Stimulated activated CD4-positive, alpha-beta T cell treated with anti-CD3 and anti-CD28 coated beads, Interleukin-15, amount 100 ng/mL, for 1 hour (primary cell): ENCODE measurements at places on chromosomes 7 and 10.

DNA sequence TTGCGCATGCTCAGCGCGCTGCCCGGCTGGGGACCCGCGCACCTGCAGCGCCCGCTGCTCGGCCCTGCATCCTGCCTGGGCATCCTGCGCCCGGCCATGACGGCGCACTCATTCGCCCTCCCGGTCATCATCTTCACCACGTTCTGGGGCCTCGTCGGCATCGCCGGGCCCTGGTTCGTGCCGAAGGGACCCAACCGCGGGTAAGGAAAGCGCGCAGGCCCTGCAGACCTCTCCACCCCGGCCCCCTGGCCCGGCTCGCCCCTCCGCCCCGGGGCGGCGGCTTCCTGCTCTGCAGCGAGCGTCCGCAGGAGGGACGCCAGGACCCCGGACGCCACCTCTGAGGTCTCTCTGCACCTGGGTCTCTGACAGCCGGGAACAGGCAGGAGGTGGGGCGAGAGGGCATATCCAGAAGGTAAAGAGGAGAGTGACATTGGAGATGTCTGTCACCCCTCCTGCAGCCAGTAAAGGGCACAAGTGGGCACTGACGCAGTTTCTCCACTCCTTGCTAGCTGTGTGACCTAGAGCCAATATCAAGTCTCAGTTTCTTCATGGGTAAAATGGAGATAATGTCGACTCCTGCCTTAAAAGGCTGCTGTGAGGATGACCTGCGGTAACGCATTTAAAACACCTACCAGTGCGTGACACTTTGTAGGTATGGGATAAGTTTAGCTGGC lies 338 bp downstream of the ATP6V0E2 start:
- DNase-seq = no peak

GRCh38 chr7:31695859-31696614 lies 9.0 kb downstream of the PPP1R17 start:
- no peak for DNase-seq

DNA sequence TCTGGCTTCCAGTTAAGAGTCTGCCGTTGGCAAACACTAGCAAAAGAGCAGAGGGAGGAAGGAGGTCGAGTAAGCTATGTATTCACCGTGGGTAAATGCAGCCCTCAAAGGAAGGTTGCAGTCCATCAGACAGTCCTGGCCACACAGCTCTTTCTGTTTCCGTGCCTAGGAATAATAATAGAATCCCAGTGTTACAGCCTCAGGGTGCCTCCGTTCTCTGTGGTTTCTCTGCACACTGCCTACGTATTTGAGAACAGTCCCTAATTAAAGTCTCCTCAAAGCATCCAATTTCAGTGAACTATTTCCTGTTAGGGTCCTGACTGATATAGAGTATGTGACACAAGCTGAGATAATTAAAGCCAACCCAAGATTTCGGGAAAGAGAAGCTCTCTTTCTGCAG lies 176.7 kb downstream of the GPAM start:
- DNase-seq = no peak

- DNase-seq = no peak
Measured at GRCh38 chr10:26214004-26214403, 2.6 kb upstream of the GAD2 start.

GRCh38 chr7:44769376-44769775 lies 20.7 kb downstream of the ZMIZ2 start:
- no peak for DNase-seq

GRCh38 chr10:57973451-57973850 lies 294.2 kb downstream of the IPMK start:
- DNase-seq = no peak

GRCh38 chr10:78277314-78278057 lies 243.8 kb downstream of the RPS24 start:
- DNase-seq = no peak

DNA sequence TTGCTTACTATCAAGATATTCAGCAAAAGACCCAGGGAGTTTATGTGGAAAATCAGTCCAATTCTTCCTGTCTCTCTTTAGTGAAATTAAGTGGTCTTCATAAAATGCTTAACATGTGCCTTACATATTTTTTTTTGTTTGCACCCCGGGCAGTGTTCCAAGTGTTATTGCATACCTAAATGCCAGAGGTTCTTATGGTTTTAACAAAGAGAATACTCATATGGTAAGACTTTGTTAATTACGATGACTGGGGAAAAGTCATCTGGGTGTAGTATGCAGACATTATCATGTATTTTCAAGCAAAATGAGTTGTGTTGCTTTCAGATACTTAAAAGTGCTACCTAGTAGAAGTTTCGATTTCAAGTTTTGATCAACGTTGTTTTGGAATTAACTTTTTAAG lies 82.6 kb downstream of the PRKG1 start:
- DNase-seq = no peak

GRCh38 chr10:102010961-102011360 lies 45.0 kb downstream of the ARMH3 start:
- DNase-seq = no peak

DNA sequence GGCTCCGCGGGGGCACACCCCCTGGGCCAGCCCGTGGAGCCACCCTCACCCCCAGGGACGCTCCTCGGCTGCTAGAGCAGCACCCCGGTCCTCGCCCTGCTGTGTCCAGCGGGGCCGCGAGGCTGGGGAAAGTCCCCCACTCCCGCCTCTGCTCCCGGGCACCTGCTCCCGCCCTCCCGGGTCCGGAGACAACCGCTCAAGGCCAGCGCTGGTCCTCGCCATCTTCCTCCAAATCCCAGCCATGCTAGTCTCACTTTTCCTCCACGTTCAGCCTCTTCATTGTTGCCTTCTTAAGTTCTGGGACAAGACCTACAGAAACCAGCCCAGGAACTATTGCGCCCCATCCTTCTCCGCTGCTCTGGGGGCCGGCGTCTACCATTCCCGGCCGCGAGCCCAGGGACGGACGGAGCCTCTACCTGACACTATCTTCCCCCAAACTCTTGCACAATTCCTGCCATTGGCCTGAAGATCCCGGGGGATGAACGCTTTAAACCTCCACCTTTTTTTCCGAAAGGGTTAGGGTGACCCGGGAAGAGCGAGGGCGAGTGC lies 4.8 kb upstream of the KCP start:
- DNase-seq = no peak

GRCh38 chr7:47574482-47575329 lies 7.2 kb downstream of the TNS3 start:
- no peak for DNase-seq

DNA sequence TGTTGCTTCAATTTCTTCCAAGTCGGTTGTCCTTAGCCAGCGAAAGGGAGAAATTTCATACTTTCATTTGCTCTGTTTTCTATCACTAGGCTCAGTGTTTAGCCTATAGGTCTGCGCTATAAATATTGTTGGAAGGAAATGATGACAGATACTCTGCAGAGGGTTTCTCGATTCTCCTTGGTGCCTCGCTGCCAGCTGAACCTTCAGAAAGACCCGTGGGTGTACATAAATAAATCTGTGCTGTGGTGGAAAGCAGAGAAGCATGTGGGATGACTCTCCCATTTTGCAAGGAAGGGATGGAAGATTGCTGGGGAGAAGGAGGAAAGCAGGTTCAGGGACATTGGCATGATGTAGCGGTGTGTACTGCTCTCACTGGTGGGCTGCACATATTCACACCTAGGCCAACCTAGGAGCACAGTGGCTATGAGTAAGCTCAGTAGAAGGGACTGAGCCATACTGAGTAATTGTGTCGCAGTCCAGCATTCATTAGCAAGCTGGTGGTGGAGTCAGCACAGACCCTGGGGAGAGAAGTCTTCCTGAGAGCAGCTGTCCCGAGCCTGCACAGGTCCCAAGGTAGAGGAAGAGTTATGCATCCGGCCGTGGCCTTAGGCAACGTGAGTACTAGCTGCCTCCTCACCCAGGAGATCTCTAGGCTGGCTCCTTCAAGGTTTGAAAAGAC lies 50.5 kb downstream of the PNLIPRP3 start:
- no peak for DNase-seq

DNA sequence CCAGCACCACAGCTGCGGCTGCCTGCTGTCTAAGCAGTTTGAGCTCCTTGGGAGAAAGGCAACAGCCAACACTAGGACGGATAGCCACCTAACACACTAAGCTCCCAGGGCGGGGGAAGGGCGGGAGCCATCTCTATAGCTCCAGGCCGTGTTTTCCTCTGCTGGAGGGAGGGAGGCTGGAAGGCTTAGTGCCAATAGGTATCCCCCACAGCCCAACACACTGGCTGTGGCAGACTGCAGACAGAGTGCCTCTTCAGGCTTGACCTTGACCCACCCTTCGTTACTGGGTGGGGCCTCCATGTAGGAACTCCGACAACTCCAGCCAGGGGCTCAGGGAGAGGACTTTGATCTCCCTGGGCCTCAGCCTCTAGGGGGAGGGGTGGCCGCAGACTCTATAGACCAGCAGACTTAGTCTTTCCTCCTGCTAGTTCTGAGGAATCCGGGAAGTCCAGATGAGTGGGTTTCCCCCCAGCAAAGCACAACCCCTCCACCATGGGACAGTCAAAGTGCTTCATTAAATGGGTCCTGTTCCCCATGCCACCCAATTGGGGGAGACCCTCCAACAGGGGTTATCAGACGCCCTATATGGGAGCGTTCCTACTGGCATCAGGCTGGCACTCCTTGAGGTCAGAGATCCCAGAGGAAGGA lies 314.4 kb upstream of the MKI67 start:
- no peak for DNase-seq

GRCh38 chr7:150359622-150360362 lies 8.8 kb upstream of the REPIN1 start:
- DNase-seq = no peak

DNA sequence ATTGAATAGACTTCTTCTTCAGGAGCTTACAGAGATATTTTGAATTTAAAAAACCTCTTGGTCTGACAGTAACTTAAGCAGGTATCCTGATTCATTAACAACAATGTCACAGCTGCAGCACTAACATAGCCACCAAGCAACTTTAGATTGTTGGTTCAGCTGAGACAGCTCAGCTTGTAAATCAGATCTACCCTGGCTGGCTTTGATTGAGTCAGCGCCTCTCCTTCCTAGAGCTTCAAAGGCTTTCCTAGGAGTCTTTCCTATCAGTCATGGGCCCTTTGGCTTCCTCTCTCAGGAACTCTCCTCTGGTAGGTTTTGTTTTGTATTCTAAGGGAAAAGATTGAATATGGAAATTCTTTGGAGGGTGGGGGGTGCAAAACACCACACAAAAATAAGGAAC lies 70.7 kb upstream of the STEAP4 start:
- no peak for DNase-seq

DNA sequence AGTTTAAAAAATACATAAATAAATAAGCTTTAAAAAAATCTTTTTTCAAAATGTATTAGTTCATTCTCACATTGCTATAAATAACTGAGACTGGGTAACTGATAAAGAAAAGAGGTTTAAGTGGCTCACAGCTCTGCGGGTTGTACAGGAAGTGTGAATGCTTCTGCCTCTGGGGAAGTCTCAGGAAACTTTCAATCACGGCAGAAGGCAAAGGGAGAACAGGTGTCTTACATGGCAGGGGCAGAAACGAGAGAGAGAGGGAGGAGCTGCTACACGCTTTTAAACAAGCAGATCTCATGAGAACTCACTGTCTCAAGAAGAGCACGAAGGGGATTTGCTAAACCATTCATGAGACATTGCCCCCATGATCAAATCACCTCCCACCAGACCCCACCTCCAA lies 114.6 kb downstream of the DNAJC1 start:
- DNase-seq = no peak

DNA sequence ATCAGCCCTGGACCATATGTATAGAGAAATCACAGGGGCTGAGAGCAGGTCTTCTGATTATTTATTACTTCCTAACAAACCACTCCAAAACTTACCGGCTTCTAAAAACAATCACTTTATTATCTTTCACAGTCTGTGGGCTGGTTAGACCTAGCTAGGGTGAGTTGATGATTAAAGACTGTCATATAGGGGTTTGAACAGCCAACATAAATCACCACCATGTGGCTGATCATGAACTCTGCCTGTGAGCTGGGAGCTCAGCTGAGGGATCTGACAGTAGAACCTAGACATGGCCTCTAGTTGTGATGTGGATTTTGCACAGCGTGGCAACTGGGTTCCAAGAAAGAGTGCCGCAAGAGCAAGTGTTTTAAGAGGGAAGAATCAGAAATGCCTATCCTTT lies 305.4 kb downstream of the CSTF2T start:
- DNase-seq = no peak

GRCh38 chr7:34552502-34552901 lies 105.5 kb upstream of the NPSR1 start:
- DNase-seq = no peak

- no peak for DNase-seq
Measured at GRCh38 chr10:77332256-77332655, 305.4 kb downstream of the KCNMA1 start.

DNA sequence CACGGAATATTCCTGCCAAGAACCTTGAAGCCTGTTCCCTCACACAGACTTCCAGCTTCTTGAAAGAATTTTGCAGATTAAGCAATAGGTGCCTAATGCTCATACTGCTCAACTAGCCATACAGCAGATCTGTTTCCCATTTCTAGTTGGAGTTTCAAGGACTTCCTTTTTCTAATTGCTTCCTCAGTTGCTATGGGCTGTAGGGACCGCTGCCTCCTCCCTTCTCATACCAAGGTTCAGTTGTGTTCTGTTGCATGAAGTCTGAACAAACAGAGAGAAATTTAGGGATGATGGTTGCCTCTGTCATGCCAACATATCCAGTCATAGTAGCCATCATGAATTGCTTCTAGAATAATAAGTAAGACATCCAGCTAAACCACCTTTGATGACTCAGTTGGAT lies 6.8 kb downstream of the ITGA8 start:
- no peak for DNase-seq

- no peak for DNase-seq
Measured at GRCh38 chr10:6956562-6956961, 376.5 kb upstream of the PRKCQ start.

DNA sequence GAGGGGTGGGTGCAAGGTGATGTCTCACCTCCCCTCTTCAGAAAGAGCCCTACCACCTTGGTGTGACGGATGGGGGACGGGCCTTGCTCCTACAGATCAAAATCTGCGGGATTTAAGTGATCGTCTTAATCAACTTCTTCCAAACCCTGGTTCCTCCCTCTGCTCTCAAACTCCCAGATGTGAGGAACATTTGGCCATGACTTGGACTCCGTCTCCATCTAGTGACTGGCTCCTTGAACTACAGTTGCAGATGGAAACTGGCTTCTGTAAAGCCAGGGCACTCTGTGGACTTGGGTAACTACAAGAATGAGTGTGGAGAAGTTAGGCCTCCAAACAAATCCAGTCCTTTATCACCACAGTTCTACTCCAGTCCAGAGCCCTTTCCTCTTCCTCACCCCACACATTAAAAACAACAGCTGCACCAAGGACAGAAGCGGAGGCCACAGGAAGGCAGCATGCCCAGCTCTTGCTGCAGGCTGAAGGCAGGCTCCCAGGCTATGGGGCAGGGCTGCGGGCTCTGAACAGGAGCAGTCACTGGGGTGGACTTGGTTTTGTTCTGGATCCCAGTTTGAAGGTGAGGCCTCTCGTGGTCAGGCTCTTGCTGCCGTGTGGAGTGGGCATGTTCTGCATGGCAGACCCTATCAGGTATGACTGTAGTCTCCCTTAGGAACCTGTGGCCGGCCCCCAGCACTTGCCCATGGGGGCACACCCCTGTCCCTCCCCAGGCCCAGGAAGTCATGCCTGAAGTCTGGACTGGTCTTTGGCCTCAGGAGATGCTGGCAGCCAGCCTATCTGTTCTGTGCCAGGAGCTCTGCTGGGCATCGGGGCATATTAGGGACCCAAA lies 79.4 kb downstream of the VWC2 start:
- DNase-seq = no peak

- DNase-seq = no peak
Measured at GRCh38 chr7:16847381-16847860, 34.4 kb downstream of the AGR3 start.
